ENCODE measurements at places on chromosomes 7 and 10. TPM values are rescaled to one million over a fixed set of nuclear protein-coding genes. Genes with fewer than 3 reads are reported as not detected.

Gene CACNB2
- polyA plus RNA-seq: 4.9 TPM

Gene ZNF655
- polyA plus RNA-seq: 103 TPM

Gene CPED1
- polyA plus RNA-seq: 30.1 TPM

Gene CLIP2
- 31.2 TPM for polyA plus RNA-seq

Gene BTRC
- polyA plus RNA-seq: 25.3 TPM

Gene ANKMY2
- polyA plus RNA-seq: 30.8 TPM

Gene ITGB8
- 55.8 TPM for polyA plus RNA-seq

Gene ICA1
- 30.4 TPM for polyA plus RNA-seq

Gene ARMC3
- 16.8 TPM for polyA plus RNA-seq

Gene LBX1
- not detected for polyA plus RNA-seq

Gene PTF1A
- not detected for polyA plus RNA-seq

Gene EVX1
- 0.12 TPM for polyA plus RNA-seq

Gene PPP1R17
- polyA plus RNA-seq: not detected

Gene GPER1
- 6.9 TPM for polyA plus RNA-seq

Gene ARL3
- 31.3 TPM for polyA plus RNA-seq

Gene POP7
- 32.6 TPM for polyA plus RNA-seq

Gene PRSS2
- polyA plus RNA-seq: not detected

Gene SLC26A5
- polyA plus RNA-seq: 0.09 TPM

Gene ITGA8
- polyA plus RNA-seq: 27.8 TPM

Gene SFXN2
- 80.0 TPM for polyA plus RNA-seq

Gene MTPN
- 151 TPM for polyA plus RNA-seq

Gene CACUL1
- 35.1 TPM for polyA plus RNA-seq

Gene ANKRD1
- polyA plus RNA-seq: 1.5 TPM

Gene SERPINE1
- polyA plus RNA-seq: 1.3 TPM

Gene RASA4B
- polyA plus RNA-seq: 26.1 TPM

Gene LAMB1
- 618 TPM for polyA plus RNA-seq

Gene PRKG1
- polyA plus RNA-seq: 12.2 TPM

Gene C10orf67
- 2.2 TPM for polyA plus RNA-seq

Gene MSMB
- polyA plus RNA-seq: not detected

Gene PRKAR1B
- 39.9 TPM for polyA plus RNA-seq

Gene PILRA
- 4.5 TPM for polyA plus RNA-seq

Gene GIGYF1
- polyA plus RNA-seq: 63.6 TPM

Gene FAM131B
- polyA plus RNA-seq: 2.3 TPM

Gene INMT
- polyA plus RNA-seq: 1.3 TPM

Gene FOXI2
- 1.4 TPM for polyA plus RNA-seq

Gene TMEM184A
- polyA plus RNA-seq: 8.6 TPM

Gene GPR158
- polyA plus RNA-seq: 0.17 TPM

Gene TAS2R3
- polyA plus RNA-seq: 0.50 TPM

Gene PEX1
- 28.5 TPM for polyA plus RNA-seq

Gene NPC1L1
- polyA plus RNA-seq: 4.0 TPM

Gene GATAD1
- polyA plus RNA-seq: 26.3 TPM

Gene TUBB8
- polyA plus RNA-seq: 1.5 TPM

Gene DKK1
- 37.4 TPM for polyA plus RNA-seq

Gene NOS3
- polyA plus RNA-seq: 12.3 TPM

Gene CYP26C1
- 0.09 TPM for polyA plus RNA-seq

Gene PTPN20
- 3.2 TPM for polyA plus RNA-seq

Gene ITPRID1
- polyA plus RNA-seq: not detected

Measured in renal pelvis (tissue), 12 donors.